ENCODE measurements at places on chromosomes 1 and 21. TPM values are rescaled to one million over a fixed set of nuclear protein-coding genes. Genes with fewer than 3 reads are reported as not detected.

DNA sequence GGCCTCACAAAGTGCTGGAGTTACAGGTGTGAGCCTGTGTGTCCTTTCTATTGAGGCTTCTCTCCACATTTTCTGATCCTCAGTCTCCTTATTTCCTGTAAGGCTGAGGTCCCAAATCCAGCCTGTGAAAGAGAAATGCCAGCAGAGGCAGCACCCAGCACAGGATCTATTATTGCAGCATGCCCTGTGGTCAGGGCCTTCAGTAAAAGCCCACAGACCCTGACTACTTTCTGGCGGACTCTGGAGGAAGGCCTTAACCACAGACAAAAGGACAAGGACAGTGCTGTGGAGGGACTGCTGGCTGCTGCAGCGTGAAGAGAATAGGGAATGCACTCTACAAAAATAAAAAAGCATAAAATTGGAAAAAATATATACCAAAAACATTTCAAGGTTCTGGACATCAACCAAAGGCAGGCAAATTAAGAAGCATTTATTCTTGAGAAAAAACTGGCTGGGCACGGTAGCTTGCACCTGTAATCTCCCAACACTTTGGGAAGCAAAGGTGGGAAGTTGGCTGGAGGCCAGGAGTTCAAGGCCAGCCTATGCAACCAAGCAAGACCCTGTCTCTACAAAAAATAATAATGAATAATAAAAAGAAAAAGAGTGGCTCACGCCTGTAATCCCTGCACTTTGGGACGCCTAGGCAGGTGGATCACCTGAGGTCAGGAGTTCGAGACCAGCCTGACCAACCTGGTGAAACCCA, 9.4 kb upstream of the PGD start:
- no peak for DNase-seq

DNA sequence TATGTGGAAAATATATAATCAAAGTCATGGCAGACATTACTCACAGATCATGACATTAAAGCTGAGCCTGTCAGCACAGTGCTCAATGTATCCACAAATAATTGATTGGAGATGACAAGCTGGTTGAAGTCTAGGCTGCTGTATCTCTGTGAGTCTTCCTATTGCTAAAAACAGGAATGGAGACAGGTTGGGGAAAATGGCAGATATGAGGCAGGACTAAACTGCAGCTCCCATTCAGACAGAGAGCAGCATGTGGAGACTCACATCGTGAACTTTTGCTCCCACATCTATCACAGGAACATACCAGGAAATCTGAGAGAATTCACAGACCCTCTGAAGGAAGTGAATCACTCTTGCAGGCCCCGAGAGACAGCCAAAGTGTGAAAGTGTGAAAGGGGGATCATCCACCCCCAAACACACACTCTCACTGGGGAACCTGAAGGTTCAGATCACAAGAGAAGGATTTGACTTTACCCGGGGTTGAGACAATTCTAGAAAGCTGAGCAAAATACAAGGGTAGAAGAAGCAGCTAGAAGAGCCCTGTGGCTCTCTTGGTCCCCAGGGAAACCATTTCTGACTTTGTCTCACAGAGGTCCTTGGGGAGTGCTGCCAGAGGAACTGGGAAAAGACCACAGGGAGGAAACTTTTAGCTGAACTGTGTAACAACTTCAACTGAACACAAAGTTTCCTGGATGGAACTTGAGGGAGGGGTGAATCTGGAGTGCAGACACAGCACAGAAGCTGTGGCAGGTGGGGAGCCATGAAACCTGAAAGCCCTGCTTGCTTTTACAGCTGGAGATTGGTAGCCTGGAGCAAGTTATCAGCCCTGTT, 173.4 kb downstream of the S1PR1 start:
- DNase-seq, result no peak

GRCh38 chr1:173009597-173009996, 41.1 kb downstream of the TNFSF18 start:
- no peak for DNase-seq

Gene OR2T35
- total RNA-seq, result not detected

Gene C1orf141
- total RNA-seq, result not detected
